Left lobe of liver (tissue), 2 donors: ENCODE measurements at places on chromosomes 7 and 10. TPM values are rescaled to one million over a fixed set of nuclear protein-coding genes. Genes with fewer than 3 reads are reported as not detected.

GRCh38 chr7:24718977-24719491 is 38.2 kb downstream of the GSDME start:
- DNase-seq, result peak; percentile 15

DNA sequence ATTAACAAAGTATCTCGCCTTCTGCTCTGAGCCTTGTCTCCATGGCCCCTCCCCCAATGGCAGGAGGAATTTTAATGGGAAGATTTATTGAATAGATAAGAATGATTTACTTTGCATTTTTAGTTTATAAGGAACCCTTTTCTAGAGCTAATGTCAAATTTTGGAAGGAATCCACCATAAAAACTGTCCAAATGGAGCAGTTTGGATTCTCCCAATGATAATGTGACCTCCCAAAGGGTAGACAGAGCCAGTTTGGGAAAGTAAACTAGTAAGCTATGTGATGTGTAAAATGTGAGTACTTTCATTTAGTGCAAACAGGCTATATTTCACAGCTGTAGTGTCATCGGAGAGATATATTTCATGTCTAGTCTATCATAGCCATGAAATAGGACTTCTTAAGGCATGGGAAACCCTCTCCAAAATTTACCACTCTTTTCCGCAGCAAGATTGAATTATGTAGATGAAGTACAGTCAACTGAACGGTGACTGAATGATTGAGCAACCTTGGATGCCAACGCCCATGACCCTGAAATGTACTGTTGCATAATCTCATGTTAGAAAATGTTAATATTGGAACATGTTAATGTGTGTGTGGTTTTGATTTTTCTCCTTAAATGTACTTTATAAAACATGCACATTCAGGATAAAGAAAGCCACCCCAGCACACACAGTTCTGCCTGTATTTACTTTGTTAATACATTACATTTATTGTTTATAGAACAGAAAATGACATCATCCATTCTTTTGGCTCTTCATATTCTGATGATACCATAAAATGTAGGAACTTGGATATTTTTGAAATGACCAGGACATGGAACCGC is 140.6 kb downstream of the NRP1 start:
- DNase-seq, result no peak

GRCh38 chr10:48634984-48635557 is 30.2 kb upstream of the ARHGAP22 start:
- DNase-seq, result no peak

DNA sequence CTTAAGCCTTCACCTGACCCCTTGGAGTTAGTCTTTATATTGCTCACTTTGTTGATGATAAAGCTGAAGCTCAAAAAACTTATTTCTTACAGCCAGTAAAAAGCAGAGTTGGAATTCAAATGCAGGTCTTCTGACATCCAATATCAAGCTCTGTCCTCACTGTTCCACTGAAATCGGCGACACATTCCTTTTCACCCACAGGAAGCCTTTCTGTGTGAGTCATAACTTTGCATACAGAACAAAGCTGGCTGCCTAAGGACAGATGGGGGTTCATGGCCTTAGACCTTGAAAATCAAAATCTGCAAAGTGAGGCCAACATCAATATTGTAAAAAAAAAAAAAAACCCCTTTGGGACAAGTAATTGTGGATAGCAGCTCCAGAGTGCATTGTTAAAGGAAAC is 21.8 kb upstream of the AKR1B1 start:
- no peak for DNase-seq

DNA sequence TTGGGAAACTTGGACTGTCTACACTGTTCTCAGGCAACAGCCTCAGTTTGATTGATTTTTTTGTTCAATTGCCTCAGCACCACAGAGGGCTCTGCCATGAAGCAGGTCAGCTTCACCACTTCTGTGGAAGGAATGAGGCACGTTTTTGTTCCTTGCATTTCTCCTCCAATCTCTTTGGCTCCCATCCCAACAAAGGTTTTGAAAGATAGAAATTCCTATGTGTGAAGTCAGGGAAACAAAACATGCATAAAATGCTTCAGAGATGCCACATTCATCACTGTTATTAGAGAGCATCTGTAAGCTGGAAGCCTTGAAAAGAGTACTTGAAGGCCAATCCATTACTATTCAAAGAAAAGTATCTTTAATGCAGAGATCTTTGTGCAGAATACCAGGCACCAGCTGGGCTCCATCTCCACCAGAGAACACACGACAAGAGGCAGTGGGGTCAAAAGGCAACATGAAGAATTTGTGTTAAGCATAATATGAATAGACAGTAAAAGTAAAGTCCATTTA is 249.1 kb upstream of the LYZL1 start:
- DNase-seq, result no peak

- DNase-seq, result no peak
Measured at GRCh38 chr7:28661826-28662595, 249.7 kb downstream of the CREB5 start.

- no peak for DNase-seq
Measured at GRCh38 chr10:61478621-61479312, 25.6 kb upstream of the TMEM26 start.

- DNase-seq, result no peak
Measured at GRCh38 chr10:72133517-72133916, 45.2 kb upstream of the SPOCK2 start.

- peak; percentile 90 for DNase-seq
Measured at GRCh38 chr7:130486114-130486953, 5.6 kb upstream of the MEST start.

GRCh38 chr7:151080522-151081169 is at the start of gene FASTK:
TSS of gene FASTK (minus strand) at chr7:151080809. CDS start at chr7:151080766, 43 bp downstream.
- DNase-seq, result peak; percentile 94

DNA sequence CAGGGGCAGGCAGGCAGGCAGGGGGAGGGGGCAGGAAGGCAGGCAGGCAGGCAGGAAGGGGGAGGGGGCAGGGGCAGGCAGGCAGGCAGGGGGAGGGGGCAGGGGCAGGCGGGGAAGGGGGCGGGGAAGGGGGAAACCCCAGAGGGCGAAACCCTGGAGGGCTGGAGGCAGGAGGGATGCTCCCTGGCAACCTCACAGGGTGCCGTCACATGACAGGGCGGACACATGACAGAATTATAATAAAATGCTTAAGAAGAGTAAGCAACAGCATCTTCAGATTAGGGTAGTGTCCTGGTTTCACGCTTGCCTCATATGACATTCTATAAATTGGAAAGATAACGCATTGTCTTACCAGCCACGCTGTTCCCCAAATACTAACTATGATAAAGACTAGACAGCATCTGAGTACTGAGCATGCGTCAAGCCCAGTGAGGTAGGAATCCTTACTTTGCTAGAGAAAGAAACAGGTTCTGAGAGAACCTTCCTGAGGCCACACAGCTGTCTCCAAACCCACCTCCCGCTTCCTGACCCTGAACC is 131.6 kb downstream of the DIP2C start:
- no peak for DNase-seq

- no peak for DNase-seq
Measured at GRCh38 chr7:24609059-24609458, 35.8 kb downstream of the PALS2 start.

GRCh38 chr7:158586499-158587161 is 993 bp downstream of the PTPRN2 start:
- DNase-seq, result no peak

DNA sequence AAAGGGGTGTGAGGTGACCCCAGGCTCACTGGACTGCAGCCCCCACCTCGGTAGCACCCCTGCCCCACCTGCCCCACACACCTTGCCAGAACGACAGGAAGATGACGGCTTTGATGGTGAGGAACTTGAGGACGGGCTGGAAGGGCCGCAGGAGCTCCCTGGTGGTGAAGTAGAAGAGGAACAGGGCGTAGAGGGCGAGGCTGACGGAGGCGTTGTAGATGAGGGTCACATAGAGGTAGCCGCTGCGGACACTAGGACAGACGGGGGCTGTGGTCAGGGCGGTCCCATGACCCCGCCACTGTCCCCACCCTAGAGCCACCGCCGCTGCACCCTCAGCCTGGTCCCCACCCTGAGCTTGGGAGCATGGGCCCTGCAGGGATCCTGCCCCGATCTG is 7.6 kb downstream of the TMEM184A start:
- no peak for DNase-seq

DNA sequence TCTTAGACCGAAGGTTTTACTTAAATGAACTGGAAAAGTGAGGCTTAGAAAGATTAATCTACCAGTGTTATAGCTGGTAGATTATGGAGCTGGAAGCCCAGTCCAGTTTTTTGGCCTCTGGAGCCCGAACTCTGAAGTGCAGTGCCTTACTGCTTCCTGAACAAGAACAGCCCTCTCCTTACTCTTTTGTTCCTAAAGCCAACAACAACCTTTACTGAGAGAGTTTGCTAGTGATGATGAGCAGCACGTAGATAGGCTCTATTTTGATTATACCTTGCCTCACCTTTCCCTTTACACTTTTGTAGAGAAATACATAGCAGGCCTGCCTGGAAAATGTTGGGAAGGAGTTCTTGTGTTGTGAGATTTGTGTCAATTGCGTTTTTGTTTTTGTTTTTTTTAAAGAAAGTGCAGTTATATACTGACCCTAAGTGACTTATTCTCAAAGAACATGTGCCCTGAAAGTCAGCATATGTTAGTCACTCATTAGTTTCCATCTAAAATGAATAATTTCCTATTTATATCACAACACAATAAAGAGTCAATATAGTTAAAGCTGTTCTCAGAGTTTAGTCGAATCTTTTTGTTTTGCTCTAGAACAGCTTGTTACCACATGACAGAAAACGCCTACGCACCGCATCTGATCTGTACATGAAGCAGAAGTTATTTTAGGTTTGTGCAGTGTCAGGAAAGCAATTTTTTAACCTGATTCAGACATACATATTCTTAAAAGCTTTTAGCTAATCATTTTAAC is 33.0 kb downstream of the PLEKHA1 start:
- no peak for DNase-seq

- no peak for DNase-seq
Measured at GRCh38 chr10:112763916-112764520, 186.0 kb upstream of the TCF7L2 start.

GRCh38 chr10:22494007-22494406 is 148.7 kb downstream of the SPAG6 start:
- no peak for DNase-seq

DNA sequence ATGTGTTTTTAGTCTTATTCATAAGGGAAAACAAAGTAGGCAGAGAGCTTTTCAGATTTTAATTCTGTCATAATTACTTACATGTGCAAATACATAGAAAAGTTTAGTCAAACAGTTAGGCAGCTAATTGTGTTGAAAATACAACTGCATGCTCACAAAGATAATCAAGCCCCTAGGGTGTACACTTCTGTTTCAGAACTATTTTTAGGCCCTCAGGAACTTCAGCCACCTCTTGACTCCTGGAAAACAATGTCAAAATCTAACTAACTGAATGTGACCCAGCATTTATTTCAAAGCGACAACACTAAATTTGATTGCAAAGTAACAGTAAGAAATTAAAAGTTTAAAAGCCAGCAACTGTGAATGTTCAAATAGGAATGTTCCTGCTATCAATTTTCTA is 599.0 kb upstream of the LRRTM3 start:
- no peak for DNase-seq

DNA sequence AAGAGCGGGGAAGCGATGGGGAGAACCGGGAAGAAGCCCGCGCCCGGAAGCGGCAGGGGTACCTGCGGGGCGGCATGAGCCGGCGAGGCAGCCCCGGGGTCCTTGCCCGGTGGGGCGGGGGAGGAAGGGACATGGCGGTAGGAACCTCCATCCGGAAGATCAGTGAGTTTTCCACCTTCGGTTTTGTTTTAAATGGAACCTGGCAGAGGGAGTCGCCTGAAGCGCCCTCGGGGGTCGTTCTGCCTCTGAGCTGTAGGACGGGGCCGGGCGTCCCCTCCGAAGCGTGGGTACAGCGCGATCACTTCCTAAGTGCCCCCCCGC is 471 bp downstream of the PFKP start:
- no peak for DNase-seq

GRCh38 chr10:58305821-58306220 is 29.0 kb upstream of the UBE2D1 start:
- no peak for DNase-seq

DNA sequence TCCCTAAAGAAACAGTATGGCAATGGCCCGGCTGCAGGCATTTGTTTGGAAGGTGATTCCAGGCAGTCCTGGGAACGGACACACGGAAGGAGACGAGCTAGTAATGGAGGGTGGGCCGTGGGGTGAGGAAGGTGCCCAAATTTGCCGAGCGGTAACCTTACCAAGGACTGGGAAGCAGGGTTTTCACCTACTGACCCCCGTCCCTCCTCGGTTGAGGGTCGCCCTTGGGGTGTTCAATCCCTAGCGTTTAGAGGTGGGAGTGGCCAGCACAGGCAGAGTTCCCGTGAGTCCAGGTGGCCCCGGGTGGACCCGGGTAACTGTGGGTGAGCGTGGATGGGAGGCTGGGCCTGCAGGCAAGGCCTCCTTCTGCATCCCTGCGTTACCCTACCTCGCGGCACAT is 198.8 kb downstream of the TCERG1L start:
- DNase-seq, result no peak

DNA sequence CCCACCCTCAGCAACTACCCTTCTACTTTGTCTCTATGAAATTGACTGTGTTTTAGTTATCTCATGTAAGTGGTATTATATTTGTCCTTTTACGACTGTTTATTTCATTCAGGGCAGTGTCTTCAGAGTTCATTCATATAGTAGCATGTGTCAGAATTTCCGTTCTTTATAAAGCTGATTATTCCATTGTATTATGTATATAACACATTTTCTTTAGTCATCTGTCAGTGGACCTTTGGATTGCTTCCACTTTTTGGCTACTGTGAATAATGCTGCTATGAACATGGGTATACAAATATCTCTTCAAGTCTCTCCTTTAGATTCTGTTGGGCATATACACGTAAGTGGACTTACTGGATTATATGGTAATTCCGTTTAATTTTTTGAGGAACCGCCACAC is 14.5 kb downstream of the SLF2 start:
- no peak for DNase-seq

The SEMA3D gene
- total RNA-seq, result 0.25 TPM

The PSMC2 gene
- 72.0 TPM for total RNA-seq

The CALML5 gene
- not detected for total RNA-seq

The TMEM176A gene
- 449 TPM for total RNA-seq

The PLXDC2 gene
- total RNA-seq, result 5.0 TPM

The CYP2C19 gene
- total RNA-seq, result 13.0 TPM

The LIPA gene
- 53.8 TPM for total RNA-seq

The XRCC2 gene
- 0.18 TPM for total RNA-seq

The GPAM gene
- total RNA-seq, result 276 TPM

The PLEKHS1 gene
- not detected for total RNA-seq
